Activated CD4-positive, alpha-beta memory T cell treated with anti-CD3 and anti-CD28 coated beads, Interleukin-2, amount 10 ng/mL, durations not matched to agents 7 days and 5 days (primary cell): ENCODE measurements at places on chromosomes 6 and 20. TPM values are rescaled to one million over a fixed set of nuclear protein-coding genes. Genes with fewer than 3 reads are reported as not detected.

PTK6 gene
- 2.3 TPM for total RNA-seq

DNA sequence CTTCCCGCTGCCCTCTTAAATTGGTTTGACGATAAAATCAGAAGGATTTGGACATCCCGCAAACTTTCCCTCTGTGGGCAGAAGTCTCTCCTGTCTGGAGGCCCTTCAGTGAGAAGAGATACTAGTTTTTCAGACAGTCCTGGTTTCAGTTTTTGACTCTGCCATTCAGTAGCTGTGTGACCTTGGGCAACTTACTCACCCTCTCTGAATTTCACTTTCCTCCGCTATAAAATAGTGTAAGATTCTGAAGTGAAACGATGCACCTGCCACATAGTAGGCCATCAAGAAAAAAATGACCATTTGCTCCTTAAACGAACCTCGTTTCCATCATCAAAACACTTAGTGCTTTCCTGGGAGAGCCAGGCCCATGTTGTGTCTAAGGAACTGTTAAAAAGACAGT lies 97.2 kb downstream of the LINC00237 start:
- DNase-seq, result no peak

GRCh38 chr20:8271727-8272126 lies 139.7 kb downstream of the PLCB1 start:
- DNase-seq, result no peak

DNA sequence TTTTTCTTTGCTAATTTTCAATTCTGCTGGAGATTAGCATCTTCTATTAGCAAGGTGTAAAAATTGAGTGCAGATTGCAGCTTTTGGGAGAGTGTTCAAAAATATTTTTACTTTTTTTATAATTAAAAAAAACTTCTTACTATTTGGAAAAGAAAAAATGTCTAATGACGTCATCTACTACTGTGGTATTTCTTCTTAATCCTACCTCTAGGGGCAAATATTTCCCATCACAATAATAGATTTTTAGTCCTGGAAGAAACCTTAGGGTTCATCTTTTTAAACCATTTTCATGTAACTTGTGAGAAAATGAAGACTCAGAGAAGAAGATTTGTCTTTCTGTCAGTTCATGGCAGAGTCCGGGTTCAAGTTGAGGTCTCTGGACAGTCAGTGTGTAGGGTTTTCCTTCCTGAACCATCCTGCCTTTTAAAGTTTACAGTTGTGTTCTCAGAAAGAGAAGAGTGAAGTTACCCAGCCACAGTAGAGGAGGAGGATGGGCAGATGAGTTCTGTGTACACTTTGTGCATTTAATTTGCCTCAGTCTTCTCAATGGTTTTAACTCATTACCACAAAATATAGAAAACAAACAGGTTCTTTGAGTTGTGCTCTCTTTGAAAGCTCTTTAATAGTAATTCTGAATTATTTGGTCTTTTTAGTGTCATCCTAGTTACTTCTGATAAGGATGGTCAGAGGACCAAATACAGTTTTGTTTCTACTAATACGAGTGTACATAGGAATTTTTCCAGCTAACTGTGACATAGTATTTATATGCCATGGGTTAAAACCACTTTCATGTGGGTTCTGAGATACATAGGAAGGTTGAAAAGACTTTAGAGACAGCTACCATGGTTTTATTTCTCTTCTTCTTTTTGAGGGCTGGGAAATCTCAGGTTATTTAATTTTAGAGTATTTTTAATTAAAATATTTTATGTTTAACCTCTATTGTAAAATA lies 184.7 kb downstream of the CDKAL1 start:
- no peak for DNase-seq

MEP1A gene
- not detected for total RNA-seq

DNA sequence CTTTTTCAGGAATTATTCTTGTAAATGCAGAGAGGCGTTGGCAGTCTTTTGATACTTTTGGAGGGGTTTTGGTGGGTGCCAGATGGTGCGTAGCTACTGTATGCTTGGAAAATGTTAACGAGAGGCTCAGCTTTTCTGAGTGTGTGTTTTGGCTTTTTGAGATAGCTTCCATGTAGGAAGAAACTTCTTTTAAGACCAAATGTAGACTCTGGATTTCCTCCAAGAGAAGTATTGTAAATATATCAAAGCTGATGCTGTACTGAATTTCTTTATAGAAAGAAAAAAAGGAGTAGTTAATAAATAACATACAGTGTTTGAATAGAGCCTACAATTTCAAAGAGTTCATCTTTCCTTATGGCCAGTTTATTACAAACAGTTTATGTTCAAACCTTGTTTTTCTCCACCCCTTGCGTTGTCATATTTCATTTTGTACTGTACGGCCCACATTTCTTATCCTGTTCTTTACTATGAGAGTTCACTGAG lies 16.7 kb downstream of the TIAM2 start:
- DNase-seq, result no peak

GPR6 gene
- total RNA-seq, result not detected

SLC17A4 gene
- not detected for total RNA-seq

- no peak for DNase-seq
Measured at GRCh38 chr6:73030791-73031782, 194.2 kb downstream of the KHDC1L start.

DNA sequence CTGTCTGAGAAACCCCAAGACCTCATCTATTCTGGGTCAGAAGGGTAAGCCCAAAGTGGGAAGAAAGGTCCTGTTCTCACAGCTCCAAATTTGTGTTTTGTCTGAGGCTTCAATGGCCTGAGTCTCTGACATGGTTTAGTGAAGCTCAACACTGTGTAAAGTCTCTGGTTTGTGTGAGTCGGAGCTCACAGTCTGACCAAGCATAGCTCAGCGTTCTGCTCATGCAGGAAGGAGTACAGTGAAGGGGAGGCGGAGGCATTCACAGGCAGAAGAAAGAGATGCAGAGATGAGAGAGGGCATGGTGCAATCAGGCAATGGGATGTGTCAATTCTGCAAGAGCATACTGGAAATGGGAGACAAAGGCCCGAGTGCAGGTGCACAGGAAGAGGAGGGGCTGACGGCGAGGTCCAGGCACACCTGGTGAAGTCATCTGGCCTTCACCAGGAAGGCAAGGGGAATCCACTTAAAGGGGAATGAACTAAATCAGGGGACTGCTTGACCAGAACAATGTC lies 463.0 kb upstream of the AGPAT4 start:
- no peak for DNase-seq

- DNase-seq, result no peak
Measured at GRCh38 chr6:157070403-157071107, 252.8 kb downstream of the TMEM242 start.

DNA sequence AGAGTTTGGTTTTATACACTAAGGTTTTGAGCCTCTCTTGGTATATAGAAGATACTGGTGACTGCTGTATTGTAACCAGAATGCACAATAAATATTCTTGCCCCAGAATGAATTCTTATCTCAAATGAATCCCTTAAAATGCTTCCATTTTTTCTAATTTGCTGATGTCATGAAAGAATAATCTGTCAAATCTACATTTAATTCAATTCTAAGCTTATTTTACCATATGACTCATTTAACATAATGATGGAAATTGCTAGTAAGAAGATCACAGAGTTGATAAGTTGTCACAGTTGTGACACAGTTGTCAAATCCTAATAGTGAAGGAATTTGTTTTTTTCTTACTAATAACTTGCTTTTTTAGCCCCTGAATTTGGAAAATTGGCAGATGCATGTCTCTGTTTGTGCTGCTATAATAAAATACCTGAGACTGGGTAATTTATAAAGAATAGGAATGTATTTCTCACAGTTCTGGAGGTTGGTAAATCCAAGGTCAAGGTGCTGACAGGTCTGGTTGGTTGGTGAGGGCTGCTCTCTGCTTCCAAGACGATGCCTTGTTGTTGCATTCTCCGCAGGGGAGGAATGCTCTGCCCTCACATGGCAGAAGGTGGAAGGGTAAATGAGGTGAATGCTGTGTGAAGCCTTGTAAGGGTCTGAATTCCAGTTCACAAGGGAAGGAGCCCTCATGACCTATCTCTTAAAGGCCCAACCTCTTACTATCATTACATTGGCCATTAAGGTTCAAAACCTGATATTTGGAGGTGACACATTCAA lies 4.7 kb downstream of the ECT2L start:
- DNase-seq, result no peak

DNA sequence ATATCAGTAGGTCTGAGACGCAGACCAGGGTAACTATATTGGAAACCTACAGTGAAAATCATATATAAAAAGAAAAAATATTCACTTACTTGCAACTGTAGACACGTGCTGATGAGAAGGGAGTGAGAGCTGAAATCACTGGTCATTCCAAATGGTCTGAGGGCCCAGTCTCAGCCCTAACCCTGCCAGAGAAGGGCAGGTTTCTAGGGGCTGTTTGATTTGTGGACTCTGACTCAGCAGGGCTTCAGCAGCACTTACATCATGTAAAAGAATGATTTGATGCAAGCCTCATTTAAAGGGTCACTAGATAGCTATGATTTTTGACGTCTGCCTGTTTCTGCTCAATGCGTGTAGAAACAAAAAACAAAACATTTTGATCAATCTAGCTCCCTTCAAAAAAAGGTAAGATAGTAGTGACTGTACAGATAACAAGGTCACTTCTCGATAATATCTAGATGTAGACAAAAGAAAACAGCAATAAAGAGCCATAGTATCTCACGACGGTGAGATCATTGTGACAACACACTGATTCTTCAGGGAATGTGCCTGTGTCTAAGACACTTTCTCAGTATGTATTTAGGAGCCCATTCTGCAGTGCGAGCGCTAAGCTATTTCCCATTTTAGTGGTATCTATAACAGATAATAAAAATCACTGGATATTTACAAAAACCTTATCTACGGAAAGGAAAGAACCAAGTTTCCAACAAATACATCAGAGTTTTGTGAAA lies 307.2 kb downstream of the HIVEP2 start:
- DNase-seq, result no peak

CABLES2 gene
- total RNA-seq, result 13.2 TPM

- DNase-seq, result no peak
Measured at GRCh38 chr20:46568570-46569129, 18.2 kb upstream of the OCSTAMP start.

TTK gene
- total RNA-seq, result 35.9 TPM

DNA sequence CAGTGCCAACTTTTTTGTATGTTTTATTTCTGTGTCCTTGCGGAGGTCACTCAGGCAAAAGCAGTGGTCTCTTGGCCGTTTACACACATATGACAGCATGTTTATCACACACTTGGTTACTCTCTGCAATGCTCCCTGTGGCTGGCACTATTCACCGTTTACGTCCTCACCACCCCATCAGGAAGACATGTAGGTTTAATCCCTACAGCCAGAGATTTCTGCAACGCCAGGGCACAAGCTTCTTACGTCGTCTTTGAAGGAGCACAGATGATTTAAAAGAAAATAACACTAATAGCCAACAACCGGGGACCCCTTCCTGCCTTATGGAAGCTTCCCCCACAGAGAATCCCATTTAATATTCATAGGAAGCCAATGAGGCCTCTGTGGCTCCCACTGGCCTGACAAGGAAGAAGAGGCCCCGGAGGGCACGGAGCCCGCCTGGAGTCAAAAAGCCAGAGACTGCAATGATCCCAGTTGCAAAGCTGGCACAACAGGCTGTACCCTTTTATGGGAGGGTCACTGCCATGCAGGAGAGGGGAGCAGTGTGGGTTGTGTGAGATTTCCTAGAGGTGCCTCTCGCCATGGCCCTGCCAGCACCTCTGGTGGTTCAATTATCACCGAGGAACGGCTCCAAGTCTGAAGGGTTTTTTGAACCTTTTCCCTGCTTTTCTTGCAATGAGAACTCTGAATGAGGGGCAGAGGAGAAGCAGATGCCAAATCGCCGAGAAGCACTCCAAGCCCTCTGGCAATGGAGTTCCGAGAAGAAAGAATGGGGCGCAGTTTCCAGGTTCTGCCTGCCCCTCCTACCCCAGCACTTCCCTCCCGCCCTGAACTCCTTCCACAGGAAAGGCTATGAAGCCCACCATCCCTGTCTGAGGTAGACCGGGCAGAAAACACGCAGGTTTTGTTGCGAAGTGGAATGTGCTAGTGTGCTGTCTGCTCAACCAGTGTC lies 96.2 kb downstream of the THBS2 start:
- no peak for DNase-seq

- no peak for DNase-seq
Measured at GRCh38 chr6:132205946-132206345, 195.3 kb downstream of the MOXD1 start.

- DNase-seq, result no peak
Measured at GRCh38 chr20:64025101-64025825, 10.7 kb upstream of the C20orf204 start.

SIRPD gene
- total RNA-seq, result 0.15 TPM

DNA sequence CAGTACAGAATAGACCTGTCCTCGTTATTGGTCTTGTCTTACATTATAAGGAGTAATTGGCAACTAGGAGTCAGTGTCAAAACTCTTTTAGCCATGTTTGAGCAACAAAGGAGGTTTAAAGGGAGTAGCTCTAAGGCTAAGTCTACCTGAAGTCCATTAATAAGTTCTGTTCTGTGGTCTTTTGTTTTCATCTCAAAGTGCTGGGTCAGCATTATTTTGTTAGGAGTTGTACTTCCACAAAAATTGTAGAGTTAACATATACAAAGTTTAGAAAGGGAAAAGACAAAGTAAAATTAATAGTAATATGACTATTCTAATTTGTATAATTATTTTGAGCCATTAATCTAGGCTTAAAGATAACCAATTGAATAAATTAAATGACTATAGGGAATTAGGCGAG lies 12.7 kb upstream of the SENP6 start:
- no peak for DNase-seq

DNA sequence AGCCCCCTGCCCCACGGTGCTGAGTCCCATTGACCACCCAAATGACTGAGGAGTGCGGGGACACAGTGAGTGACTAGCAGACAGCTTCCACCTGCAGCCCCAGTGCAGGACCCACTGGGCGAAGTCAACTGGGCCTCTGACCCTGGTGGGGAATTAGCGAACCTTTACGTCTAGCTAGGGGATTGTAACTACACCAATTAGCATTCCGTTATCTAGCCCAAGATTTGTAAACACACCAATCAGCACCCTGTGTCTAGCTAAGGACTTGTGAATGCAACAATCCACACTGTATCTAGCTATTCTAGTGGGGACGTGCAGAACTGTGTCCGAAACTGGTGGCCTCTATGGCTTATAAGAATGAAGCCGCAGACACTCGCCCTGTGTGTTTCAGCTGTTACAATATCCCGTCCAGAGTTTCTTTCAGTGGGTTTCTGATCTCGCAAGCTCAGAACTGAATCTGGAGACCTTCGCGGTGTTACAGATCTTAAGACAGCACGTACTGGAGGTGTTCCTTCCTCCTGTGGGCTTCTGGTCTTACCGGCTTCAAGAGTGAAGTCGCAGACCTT lies 21.1 kb upstream of the GMPR start:
- no peak for DNase-seq

GRCh38 chr20:8012724-8013123 lies 6.8 kb downstream of the TMX4 start:
- no peak for DNase-seq

DNA sequence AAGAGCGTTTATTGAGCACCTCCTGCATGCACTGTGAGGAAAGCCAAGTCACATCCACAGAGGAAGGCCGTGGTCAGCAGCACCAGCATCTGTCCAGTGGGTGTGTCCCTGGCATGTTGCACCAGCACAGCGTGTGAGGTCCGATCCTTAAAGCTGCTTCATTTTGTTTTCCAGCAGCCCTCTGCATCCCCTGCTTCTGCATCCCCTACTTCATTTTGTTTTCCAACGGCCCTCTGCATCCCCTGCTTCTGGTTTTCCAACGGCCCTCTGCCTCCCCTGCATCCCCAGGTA lies 147.8 kb downstream of the SYCP2 start:
- no peak for DNase-seq

- DNase-seq, result no peak
Measured at GRCh38 chr6:102340311-102340710, 946.8 kb downstream of the GRIK2 start.
